Right atrium auricular region (tissue), 2 donors: ENCODE measurements at places on chromosomes 11 and 22.

DNA sequence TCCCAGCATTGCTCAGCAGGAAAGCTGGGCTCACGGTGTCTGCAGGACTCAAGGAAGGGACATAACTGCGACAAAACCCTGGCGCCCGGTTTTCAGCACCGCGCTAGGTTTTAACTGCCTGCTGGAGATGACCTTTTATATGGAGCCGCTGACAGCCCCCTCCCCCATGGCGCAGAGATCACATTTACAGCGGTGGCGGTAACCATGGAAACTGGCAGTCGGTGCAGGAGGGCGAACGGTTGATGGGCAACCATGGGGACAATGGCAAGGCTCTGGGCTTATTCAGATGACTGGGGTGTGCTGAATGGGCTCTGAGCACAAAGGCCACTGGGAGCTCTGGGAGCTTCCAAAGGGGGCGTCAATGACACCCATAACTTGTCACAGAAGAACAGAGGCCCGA, 37.2 kb downstream of the CELSR1 start:
- DNase-seq = no peak

GRCh38 chr11:12508151-12508751, 130.9 kb downstream of the PARVA start:
- no peak for DNase-seq

DNA sequence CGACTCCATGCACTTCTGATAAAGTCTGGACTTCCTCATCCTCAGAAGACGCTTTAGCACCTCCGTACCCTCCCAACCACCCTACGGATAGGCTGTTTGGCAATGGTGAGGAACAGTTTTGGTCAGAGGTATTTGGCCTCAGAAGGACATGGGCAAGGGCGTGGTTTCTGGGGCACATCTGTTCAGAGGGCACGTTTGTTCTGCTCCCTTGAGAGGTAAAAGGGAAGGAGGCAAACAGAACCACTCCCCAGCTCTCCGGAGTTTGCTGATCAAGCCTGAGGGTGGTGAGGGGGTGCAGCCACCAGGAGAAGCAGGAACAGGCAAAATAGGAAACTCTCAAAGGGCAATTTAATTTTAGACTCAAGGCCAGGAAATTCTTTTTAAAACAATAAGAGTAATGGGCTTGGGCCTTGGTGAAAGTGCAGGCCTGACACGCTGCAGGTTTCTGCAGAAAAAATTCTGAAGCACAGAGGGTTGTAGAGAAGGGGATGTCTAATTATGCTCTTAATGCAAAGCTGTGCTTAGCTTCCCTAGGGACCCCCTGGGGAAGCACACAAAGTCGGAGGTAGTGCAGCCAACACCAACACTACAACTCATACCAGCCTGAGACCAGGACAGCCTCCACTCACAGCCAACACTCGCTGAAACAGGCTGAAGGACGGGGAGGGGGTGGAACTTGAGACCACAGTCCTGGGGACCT, 23.3 kb downstream of the ETS1 start:
- no peak for DNase-seq

GRCh38 chr11:2980168-2980840, 11.8 kb downstream of the NAP1L4 start:
- no peak for DNase-seq
